ENCODE measurements at places on chromosomes 13 and 19.
A peak's percentile ranks its signal among the peaks of the same experiment; 100 is the strongest.

- no peak for DNase-seq
These were observed 1221.1 kb downstream of the SLITRK1 start for GRCh38 chr13:82661126-82661525.

DNA sequence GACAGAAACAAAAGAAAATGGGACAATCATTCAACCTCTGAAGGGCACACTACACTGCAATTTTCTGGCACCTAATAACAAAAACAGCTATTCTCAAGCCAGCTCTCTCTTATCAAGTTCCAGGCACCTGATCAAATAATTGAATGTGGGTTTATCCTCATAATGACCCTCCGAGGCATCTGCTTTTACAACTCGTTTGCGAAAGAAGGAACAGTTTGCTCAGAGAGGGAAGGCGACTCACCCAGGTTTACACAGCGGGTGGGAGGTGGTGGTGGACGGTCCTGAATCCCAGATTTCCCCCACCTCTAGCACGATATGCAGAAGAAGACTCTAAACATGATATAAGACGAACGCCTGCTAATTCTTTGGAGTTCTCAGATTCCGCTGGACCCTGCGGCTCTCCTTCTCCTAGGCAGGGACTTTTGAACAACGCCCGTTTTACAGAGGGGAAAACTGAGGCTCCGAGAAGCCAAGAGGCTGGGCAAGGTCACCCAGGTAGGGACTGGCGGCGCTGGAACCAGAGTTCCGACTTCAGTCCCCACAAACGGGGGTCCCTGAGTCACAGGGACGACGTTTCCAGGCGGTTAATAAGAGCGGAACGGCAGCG is 641 bp downstream of the SGTA start:
- no peak for DNase-seq

GRCh38 chr19:35151273-35152065 is 3.1 kb upstream of the FXYD5 start:
- DNase-seq = no peak

DNA sequence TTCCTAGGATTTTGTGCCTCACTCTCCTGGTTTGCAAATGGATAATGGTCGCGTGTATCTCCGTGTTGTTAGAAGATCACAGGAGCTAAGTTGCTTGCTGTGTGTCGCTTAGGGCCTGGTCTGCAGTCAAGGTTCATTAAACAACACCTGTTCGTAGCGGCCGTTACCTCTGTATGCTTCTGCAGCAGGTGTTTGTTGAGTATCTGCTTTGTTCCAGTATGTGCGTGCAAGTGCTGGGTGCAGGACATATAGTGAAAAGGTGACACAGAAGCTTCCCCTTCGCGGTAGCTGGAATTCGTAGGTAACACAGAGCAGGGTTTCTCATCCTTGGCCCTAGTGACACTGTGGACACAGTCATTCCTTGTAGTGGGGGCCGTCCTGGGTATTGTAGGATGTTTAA is 5.4 kb downstream of the MED25 start:
- no peak for DNase-seq

- no peak for DNase-seq
These were observed 6.2 kb downstream of the ELOF1 start for GRCh38 chr19:11552666-11553372.

GRCh38 chr13:111046590-111047141 is 68.4 kb upstream of the ARHGEF7 start:
- DNase-seq = no peak

DNA sequence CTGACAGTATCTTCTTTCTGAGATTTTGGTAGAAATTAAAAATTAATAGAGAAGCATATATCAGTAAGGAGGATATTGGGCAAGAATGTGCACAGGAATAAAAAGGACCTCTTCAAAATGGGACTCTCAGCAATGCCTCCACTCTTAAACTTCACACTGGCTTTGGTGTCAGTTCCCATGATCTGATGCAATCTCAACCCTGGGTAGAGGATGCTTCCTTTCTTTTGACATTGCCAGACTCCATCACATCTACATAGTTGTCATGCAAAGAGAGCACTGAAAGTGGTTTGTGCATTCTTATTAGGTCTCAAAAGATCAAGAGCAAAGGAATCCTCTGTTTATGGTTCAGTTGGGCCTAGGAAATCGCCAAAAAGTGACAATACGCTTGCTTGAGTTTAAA is 26.3 kb downstream of the STARD13 start:
- DNase-seq = no peak

GRCh38 chr19:55247621-55248099 is 11.2 kb downstream of the PPP6R1 start:
- DNase-seq = peak; percentile 27

DNA sequence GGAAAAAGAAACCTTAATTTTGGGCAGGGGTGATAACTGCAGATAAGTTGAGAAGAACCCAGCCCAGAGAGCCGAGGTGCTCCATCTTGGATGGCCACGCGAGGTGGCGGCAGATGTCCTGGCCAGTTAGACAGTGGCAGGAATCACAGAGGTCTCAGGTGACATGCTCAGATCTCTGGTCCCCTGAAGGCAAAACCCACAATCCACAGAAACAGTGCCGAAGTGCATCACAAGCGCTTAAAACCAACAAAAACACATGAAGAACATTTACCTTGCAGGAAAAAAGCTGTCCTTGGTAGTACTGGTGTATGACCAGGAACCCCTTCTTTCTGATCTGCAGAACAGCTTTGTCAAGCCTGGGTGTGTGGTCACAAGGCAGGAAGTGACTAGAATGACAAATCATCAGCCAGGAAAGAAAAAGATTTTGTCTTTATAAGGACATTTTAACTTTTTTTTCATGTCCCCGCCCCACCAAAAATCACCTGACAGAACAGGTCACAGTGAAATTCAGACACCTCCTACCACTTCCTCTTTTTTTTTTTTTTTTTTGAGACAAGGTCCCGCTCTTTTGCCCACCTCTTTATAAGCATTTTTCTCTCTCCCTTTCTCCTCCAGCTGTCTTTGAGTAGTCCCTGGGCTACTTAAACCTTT is at the start of gene LCP1:
LCP1 (minus strand) TSS at position 338 of the 651 bp plus-strand sequence. CDS start 22,515 bp downstream, outside the sequence.
- DNase-seq = no peak

DNA sequence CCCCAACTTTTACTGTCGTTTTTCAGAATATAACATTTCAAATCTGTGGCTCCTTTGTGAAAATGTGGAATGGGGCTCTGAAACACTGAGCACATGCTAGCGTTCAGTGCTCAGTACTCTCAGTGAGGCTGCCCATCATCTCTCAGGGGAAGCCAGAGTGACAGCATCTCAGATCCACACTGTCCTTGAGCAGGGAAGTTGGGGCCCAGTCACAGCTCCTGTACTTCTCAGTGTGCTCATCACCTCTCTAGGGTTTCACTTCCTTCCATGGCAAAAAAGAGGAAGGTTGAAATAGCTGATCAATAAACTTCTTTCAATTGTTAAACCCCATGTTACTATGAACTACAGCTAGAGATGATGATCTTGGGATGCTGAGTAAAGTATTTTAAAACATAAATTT is 565.9 kb upstream of the SPRY2 start:
- no peak for DNase-seq

- no peak for DNase-seq
These were observed 164.4 kb downstream of the TM9SF2 start for GRCh38 chr13:99665711-99666110.

GRCh38 chr19:40611900-40612698 is 10.9 kb downstream of the LTBP4 start:
- no peak for DNase-seq

- no peak for DNase-seq
These were observed 92.1 kb downstream of the RGCC start for GRCh38 chr13:41549491-41549890.

GRCh38 chr13:108176685-108177274 is 38.6 kb downstream of the LIG4 start:
- DNase-seq = no peak

DNA sequence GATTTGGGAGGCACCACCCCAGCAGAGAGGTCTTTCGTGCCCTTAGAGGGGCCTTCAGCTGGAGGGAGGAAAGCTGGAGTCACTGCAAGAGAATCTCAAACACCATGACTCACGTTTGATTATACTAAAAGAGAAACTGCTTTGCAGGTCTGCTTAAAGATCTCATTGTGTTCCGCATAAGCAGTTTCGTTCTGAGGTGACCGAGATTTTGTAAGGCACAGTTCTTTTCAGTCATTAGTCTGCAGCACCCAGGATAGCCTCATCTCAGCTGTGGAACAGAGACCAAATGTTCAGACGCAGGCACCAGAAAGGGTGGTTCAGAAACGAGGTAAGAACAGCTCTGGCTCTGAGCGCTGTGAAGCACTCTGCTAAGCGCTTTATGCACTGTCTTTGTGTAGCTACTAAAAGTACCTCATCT is 71.2 kb upstream of the GTF3A start:
- no peak for DNase-seq

Measured in HFF-Myc (cell line).